Bronchial epithelial cell (primary cell): ENCODE measurements at places on chromosomes 12 and 14.
A peak's percentile ranks its signal among the peaks of the same experiment; 100 is the strongest.

DNA sequence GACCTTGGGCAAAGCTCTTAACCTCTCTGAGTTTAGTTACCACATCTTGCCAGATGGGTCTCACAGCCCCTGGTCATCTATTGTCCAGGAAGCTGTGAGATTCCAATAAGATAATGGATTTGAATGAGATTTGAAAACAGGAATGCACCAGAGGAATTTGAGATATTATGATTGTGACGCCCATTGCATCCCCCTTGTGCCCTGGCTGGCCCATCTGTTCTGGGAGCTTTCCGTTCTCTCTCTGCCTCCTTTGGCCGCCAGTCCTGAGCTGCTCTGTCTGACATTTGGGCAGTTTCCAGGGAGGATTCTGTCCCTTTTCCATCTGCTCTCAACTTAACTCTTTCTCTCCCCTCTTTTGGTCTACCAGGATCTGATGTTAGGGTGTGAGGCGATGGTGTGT, 24.6 kb downstream of the SRRM4 start:
- no peak for DNase-seq

DNA sequence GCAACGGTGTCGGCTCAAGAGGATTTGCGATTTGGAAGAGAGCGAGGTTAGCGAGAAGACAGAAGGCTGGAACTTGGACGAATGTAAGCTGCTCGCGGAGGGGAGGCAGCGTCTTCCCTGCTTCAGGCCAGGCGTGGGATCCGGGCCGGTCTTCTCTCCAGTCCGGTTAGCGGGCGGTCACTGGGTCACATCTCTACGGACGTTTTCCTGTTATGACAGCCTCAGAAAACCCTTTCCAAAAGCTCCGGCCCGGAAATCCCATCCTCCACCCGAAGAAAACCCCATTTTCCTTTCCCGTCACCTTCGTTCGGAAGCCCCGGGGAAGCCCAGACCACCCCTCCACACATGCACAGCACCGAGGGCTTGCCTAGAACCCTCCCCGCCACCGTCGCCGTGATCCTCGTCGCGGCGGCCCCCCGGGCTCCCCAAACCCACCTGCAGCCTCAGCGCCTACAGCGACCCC, 268 bp downstream of the NDUFB1 start:
- DNase-seq = peak; percentile 18

- peak; percentile 73 for DNase-seq
Observed at GRCh38 chr14:76955575-76956315, 72.8 kb downstream of the IRF2BPL start.

DNA sequence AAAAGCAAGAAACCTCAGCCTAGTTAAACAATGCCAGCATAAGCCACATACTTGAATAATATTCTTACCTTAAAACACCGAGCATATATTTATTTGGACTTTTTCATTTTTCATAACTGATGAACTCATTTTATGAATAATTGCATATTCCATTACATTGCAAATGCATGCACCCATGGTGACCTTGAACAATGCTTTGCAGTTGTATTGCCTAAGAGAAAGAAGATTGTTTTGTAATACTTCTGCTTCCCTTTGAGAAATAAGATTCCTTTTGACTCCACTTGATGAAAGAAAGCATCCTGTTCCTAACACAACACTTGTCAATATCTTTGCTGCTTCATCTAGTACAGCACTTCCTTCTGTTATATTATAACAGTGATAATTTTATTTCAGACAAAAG, 1182.2 kb downstream of the FLRT2 start:
- DNase-seq = no peak

DNA sequence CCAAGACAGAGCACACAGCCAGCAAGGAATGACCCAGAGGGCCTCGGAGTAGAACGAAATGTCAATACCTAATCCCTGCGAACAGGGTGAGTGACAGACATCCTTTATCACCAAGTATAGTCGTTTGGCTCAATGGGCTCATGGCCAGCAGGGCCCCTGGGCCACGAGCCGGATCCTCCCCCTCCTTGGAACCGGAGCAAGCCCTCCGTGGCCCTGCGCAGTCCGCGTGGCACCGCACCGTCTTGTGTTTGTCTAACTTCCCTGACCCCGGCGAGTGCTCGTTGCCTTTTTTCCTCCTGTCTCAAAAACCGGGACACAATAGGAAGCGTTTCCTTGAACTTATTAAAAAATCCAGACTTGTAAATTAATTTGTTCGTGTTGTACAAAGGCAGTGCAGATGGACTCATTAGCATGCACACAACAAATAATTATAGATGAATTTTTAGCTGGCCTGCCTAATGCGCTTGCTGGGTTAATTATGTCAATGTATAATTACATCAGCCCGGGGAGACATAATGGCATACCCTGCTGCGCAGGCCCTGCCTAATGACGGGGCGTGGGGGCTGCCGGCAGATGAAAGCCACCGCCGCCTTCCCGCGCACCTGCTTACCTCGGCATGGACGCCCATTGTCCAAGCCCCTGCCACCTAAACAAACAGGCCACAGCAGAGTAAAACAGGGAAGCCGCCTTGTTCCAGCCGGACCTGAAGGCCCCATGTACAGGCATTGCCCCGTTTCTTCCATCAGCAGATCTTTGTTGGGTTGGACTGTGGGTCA, 81.6 kb downstream of the PHETA1 start:
- no peak for DNase-seq

GRCh38 chr12:262817-263216, at the start of gene SLC6A13:
TSS of gene SLC6A13 (minus strand) at chr12:262836. CDS start at chr12:260052, 2,784 bp downstream.
- DNase-seq = peak; percentile 29

- DNase-seq = peak; percentile 37
Observed at GRCh38 chr14:30450631-30451545, 108.1 kb upstream of the G2E3 start.

- DNase-seq = no peak
Observed at GRCh38 chr12:98332642-98333041, 182.7 kb upstream of the TMPO start.

DNA sequence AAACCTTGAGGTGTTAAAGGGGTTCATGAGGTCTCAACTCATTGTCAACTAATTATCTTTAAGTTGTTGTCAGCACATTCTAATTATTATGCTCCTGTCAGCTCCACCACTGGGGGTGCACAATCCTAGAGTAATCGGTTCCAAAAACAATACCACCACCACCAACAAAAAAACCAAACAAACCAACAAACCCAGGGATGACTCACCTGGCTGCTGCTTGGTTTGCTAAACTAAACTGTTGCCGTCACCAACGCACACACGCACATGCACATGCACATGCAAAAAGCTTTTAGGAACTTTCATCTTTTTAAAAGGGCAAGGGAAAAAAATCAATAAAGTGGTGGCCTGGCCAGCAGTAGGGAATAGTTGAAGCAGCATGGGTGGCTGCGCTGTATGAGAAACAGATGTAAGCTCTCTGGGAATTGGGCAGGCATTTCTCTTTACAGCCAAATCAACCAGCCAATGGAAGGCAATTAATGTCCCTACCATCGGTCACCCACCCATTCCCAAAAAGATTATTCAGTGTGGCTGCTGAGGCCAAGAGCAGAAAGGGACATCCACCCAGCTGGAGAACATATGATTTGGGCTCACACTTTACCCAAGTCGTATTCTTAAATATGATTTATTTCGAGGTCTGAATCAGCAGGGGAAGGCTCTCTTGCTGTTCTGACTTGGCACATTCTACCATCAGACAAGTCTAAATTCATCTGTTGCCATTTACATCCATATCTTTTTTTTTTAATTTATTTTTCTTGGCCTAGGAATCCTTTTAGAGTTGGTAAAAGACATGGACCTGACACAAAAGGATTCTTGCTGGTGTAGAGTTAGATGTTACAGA, 20.0 kb downstream of the TMEM30B start:
- DNase-seq = peak; percentile 73

DNA sequence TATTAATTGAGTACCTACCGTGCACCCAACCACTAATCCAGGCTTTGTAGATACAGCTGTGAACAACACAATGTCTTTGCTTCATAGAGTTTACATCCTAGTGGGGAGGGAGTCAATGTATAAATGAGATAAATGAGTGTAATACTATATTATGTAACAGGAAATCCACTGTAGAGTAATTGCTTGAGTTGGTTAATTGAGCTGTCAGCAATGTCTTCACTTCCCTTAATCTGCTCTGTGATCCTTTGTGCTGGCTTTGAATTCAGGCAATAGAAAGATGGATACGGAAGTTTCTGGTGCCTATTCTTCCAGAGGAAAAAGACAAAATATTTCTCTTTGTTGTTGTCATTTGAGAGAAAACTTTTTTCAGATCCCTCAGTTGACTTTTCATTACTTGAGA, 104.0 kb upstream of the SLC16A7 start:
- no peak for DNase-seq

DNA sequence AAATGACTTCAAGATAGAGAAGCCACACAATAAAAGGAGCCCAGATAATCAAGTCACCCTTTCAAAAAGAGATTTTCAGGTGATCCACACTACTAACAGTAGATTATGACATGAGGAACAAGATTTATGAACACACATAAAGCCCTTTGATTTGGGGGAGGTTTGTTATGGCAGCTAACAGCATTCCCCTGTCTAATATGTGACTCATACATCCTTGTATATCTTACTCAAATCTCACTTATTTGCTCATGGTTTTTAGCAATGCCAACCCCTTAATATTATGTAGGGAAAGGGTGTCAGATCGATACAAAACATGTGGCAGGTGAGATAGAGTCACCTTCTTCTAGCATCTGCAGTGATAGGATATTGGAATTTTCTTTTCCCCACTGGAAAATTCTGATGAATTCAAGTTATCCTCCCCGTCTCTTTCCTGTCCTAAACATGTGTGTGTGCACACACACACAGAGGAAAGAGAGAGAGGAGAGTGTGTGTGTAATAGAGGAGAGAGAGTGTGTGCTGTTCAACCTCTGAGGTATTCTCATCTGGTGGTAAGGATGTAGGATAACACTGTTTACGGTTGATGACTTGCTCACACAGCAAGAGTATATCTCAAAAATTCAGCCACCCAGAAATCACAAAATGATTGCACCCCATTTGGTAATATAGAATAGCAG, 319.9 kb downstream of the KCNC2 start:
- DNase-seq = peak; percentile 76

DNA sequence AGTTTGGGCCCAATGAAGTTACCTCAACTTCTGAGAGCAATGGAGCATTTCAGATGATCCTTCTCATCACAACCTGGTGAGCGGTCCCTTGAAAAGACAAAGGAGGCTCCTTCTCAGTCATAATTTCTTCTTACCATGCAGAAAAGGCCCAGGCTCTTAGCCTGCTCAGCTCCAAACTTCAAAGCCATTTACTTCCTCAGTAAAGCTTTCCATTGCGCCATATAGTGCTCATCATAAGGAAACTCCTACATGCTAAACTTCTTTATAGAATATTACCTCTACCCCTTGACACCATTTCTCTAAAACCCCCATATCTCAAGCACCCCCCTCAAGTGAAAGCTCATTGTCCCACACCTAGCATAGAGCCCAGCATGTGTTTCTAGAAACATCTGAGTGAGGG, 127.1 kb downstream of the GTF2A1 start:
- DNase-seq = no peak

DNA sequence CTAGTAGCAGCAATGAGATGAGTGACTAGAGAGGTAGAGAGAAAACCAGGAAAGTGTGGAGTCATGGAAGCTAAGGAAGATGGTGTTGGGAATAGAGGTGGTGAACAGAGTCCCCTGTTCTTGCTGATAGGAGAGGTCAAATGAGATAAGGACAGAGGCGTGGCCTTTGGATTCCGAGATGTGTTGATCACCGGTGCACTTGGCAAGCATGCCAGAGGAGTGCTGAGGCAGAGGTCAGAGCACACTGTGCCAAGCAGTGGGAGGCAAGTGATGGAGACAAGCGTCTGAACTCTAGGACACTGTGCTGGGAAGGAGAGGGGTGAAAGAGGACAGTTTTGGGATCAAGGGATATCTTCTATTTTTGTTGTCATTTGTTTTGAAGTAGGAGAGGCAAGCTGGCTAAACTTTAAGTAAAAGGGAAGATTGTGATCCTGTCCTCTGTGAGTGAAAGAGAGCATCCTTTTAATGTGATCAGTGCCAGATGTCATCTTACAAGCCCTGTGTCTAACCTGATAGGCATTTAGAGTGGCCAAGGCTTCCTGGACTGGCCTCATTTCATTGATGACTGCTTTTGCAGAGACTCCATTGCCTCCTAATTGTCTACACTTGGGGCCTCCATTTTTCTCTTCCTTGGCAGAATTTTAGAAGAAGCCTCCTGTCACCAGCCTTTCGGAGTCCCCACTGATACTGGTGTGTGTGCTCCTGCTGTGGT, 336.4 kb downstream of the CACNA1C start:
- no peak for DNase-seq

DNA sequence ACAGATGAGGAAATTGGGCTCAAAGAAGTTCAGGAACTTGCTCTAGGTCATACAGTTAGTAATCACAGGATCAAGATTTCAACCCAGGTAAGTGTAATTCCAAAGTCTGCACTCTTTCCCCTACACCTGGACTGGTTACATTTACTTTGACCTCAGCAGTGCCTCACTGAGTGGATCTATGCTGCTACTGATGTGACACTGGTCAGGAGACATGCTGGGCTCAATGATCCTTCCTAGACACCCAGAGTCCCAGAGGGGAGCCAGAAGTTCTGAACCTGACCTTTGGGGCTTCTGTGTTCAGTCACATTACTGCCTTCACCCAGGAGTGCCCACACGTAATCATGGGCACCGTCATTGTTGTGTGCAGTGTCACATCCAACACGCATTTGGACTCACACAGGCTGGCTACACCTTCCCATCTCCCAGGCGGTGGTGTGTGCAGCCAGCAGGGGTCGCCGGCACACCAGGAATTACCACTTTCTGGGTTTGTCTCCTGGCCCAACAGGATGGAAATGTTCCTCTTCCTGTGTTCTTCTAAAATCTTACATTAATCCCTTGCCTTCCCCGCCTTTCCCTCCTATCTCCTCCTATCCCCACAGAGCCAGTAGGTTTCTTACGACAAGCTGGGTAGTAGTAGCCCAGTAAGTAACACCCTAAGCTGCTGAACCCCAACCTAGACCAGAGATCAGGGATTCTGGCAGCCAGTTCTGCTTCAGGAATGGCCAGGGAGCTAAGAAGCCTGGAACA, 25.6 kb downstream of the CALCOCO1 start:
- DNase-seq = peak; percentile 53

GRCh38 chr14:68234101-68234905, 414.7 kb downstream of the RAD51B start:
- DNase-seq = peak; percentile 61

- no peak for DNase-seq
Observed at GRCh38 chr12:54571193-54572188, 17.0 kb downstream of the PPP1R1A start.
